Frontal cortex (tissue), 4 donors: ENCODE measurements at places on chromosomes 7 and 10. TPM values are rescaled to one million over a fixed set of nuclear protein-coding genes. Genes with fewer than 3 reads are reported as not detected.

The PON1 gene
- total RNA-seq: not detected

The H2BK1 gene
- not detected for total RNA-seq

The EXOC6 gene
- total RNA-seq: 113 TPM

The COX19 gene
- 13.9 TPM for total RNA-seq

The PTPN20 gene
- total RNA-seq: 18.8 TPM

The SOSTDC1 gene
- 30.2 TPM for total RNA-seq

The ELMO1 gene
- 68.1 TPM for total RNA-seq

The FAM131B gene
- total RNA-seq: 73.8 TPM

The ITIH5 gene
- total RNA-seq: 14.7 TPM

The ALOX5 gene
- 1.2 TPM for total RNA-seq

The VIPR2 gene
- total RNA-seq: 0.41 TPM

The ZNF679 gene
- total RNA-seq: not detected

The MBL2 gene
- total RNA-seq: not detected

The ANKRD30A gene
- not detected for total RNA-seq

The DEPP1 gene
- 4.1 TPM for total RNA-seq

The STAM gene
- 28.9 TPM for total RNA-seq

The FGFR2 gene
- total RNA-seq: 34.2 TPM

The KCP gene
- 0.41 TPM for total RNA-seq
